ENCODE measurements at places on chromosomes 1 and 21. TPM values are rescaled to one million over a fixed set of nuclear protein-coding genes. Genes with fewer than 3 reads are reported as not detected.

DNA sequence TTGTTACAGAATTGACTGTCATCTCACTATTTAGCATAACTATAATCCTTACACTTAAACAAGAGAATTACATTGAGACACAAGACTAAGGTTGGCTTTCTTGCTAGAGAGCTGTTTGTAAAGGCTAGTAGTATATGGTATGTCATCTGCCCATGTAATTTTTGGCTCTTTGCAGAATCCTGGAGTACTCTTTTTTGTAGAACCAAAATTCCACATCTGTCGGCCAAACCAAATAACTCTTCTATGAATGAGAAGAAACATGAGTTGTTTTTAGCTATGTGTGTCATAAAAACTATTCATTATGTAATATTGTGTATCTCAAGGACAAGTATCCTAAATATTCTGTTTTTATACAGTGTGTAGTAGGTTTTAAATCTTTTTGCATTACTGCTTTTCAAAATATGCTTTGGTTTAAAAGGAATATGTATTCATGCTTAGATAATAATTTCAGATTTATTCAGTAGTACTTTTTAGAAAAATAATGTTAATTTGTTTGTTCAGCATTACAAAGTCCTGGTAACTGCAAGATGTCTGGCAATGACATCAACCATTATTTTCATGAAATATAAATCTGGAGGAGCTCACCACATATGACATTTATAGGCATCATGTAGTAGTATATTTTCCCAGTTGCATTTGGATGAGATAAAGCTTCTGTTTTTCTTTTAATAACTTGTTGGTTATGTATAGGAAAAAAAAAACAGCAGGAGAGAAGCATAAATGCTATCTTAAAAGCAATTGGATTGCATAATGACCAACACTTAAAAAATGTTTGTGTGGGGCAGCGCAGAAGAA is 159.8 kb downstream of the HS2ST1 start:
- DNase-seq: peak; percentile 66

GRCh38 chr1:217138173-217138765 is 415.0 kb upstream of the ESRRG start:
- DNase-seq: no peak

DNA sequence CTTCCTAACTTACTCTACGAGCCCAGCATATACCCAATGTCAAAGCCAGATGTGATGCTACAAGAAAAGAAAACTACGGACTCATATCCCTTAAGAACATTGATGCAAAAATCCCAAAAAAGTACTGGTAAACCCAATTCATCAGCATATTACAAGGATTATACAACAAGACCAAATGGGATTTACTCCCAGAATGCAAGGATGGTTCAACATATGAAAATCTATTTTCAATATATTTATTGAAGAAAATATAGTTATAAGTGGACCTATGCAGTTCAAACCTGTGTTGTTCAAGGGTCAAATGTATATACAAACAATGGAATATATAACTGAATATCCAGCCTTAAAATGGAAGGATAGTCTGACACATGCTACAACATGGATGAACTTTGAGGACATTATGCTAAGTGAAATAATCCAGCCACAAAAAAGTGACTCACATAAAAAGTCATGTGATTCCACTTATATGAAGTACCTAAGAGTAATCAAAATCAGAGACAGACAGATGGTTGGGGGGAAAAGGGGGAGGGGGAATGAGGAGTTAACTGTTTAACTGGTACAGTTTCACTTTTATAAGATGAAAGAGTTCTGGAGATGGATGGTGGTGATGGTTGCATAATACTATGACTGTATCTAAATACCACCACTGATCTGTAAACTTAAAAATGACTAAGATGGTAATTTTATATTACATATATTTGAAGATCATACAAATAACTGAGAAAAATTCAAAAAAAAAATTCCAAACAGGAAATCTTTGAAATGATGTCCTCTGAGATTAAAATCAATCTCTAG is 3.7 kb upstream of the KLF18 start:
- DNase-seq: no peak

DNA sequence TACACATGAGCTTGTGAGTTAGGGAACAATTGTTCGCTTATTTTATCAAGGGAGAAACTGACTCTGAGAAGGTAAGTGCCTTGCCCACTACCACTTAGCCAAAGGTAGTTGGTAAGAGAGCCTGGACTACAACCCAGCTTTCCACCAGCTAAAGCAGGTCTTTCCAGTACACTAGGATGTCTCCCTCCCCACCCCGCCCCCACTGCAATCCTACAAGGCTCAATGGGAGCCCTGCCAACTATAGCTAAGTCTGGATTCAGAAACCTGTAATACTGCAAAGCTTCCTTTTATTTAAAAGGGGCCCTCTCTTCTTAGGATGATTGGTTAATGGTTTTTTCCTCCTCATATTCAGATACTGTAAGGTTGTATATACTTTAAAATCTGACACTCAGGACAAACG is 102.0 kb upstream of the C8B start:
- DNase-seq: peak; percentile 6

GRCh38 chr1:41025979-41026819 is 4.7 kb upstream of the SLFNL1 start:
- no peak for DNase-seq

DNA sequence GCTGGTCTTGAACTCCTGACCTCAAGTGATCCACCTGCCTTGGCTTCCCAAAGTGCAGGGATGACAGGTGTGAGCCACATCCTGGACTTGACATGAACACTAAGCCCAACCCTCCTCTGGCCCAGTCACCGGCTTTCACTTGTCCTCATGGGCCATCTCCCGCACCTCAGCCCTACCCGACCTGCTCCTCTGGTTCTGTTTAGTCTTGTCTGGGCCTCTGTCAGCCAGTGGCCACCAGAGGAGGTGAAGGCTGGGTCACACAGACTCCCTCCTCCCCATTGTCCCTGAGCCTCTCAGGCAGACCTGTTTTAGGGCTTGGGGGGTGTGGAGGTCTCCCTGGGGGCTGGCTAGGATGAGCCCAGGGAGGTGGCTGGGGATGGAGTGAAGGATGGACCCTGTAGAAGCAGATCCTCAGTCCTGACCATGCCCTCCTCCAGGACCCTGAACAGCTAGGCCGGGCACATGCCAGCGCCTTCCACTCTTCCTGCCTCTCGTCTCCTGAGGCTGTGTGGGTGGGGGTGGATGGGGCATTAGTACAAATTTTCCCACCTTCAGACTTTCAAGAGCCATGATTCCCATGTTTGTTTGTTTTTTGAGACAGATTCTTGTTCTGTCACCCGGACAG is 26.1 kb upstream of the UMODL1 start:
- DNase-seq: no peak

DNA sequence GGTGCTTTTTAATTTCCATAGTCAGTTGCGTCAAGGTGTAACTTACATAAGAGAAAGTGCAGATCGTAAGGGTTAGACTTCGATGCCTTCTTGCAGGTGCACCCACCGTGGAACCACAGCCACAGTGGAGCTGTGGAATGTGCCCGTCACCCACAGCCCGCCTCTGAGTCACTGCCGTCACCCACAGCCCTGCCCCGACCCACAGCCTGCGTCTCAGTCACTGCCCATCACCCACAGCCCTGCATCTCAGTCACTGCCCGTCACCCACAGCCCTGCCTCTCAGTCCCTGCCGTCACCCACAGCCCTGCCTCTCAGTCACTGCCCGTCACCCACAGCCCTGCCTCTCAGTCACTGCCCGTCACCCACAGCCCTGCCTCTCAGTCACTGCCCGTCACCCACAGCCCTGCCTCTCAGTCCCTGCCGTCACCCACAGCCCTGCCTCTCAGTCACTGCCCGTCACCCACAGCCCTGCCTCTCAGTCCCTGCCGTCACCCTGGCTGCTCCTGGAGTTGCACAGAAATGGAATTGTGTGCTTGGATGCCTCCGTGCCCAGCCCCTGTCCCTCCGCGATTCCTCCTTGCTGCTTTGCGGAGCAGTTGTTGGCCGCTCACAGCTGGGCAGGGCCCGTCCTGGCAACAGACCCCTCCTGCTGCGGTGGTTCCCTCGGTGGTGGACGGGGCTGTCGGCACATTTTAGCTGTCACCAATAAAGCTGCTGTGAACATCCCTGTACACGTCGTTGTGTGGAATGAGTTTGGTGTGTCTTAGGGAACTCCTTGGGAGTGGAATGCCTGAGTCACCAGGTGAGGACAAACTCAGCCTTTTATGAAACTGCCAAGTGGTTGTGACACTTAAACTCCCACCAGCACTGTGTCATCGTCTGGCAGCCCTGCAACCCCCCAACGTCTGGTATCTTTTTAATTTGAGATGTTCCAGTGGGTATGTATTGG is 44.9 kb upstream of the COL6A2 start:
- peak; percentile 60 for DNase-seq

GRCh38 chr1:91498498-91499245 is 2.0 kb upstream of the CDC7 start:
- DNase-seq: no peak

DNA sequence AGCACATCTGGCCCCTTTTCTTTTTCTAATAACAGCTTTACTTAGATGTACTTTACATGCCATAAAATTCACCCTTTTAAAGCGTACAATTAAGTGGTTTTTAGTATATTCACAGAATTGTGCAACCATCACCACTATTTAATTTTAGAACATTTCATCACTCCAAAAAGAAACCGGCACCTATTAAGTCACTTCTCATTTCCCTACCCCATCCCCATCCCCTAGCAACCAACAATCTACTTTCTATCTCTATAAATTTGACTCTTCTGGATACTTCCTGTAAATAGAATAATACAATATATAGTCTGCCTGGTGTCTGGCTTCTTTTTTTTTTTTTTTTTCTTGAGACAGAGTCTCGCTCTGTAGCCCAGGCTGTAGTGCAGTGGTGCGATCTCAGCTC is 59.5 kb upstream of the ENAH start:
- DNase-seq: peak; percentile 42

DNA sequence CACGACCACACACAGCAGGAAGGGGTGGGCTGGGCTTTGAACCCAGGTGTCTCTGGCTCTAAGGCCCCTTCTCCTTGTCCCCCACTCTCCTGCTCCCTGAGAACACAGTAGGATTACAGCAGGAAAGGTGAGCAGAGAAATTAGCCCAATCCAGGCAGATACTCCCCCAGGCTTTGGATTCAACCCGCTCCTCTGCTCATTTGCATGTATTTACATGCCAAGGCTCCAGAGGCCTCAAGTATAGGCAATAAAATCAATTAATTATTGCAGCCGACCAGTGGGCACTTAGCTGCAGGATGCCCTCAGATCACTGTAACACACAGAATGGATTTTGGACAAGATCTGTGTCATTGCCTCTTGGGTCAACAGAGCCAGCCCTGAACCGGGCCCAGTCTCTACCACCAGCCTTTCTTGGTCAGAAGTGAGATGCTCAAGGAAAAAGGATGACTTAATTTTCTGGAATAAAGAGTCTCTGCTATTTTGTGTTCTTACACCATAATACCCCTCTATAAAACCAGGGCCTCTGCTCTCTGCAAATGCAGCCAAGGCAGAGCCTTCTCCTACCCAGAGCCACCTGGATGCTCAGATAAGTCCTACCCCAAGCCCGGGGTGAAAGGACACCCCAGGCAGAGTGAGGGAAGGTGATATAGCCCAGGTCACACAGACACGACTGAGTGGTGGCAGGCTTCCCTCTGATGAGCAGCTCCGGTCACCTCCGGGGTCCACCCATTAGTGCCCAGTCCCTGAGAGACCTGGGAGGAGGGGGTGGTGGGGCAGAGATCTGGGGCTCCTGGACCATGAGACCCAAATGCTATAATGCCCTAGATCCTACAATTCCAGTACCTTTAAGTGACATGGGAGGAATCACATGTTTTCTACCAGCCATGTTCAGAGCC is 28.9 kb downstream of the MATN1 start:
- no peak for DNase-seq

DNA sequence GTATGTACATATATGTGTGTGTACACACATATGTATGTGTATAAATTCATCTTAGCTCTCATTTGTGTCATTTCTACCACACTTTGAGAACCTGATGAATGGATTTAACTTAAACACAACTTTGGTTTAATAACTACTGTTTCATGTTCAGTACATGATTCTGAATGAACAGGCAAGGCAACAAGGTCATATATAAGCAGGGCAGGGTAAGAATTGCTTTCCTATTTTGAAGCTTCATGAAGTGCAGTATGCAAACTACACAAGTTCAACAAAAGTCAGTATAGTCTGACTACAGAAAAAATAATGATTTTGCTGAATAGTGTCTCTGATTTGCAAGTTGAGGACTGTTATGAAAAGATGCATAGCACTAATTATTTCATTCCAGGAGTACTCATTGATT is 127.6 kb downstream of the KCNK2 start:
- DNase-seq: no peak

DNA sequence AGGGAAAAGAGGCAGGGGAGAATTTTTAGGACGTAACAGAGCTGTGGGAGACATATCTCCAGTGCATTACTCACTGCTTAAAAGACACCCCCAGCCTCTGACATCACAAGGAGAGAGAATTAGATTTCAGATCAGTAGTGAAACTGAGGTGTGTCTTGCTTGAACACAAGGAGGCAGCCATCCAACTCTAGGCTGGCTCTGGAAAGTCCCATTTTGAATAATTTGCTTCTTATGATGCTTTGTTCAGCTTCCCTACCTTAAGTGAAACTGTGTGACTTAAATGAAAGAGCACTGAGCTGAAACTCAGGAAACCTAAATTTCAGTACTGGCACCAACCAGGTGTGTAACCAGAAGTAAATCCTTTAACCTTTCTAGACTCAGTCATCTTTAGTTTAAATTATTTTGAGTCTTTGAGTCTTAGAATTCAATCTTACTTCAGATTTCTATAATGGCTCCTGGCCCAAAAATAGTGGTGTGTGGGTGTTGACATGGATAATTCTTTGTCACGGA is 251.6 kb upstream of the SGIP1 start:
- DNase-seq: peak; percentile 94

DNA sequence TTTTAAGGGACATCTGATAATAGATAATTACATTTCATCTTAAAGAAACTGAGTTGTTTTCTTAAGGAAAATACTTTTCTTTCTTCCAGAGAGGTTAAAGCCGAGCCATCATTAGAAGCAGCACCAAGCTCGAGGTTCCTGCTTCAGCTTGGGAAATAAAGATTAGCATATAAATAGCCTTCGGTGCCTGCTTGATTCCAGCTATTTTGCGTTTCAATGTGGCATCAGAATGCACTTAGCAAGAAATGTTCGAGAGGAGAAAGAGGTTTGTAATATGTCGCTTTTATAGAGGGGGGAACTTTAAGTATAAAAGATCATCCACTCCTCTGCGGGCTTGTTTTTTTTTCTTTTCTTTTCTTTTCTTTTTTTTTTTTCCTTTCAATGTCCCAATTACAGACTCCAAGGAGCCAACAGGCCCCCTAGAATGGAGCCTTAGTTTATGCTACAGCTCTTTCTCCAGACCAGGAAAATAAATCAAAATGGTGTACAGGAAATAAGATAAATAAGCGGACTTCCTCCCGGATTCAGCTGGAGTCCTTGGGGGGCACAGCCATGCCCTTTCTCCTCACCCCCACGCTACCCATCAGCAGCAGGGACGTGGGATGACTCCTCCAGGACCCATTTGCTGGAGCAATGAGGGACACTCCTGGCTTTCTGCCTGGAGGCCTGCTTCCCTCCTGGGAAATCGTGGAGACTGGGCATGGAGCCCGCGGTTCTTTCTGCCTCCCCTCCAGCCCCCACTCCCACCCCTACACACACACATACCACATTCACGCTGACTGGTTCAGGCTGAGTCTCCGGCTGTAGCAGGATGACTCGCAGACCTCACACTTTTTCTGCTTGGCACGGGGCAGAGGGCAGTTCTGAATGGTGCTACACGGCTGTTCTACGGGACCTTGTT is 131.6 kb downstream of the RRAGC start:
- DNase-seq: peak; percentile 70

PTAFR gene
- 0.65 TPM for total RNA-seq

ZRANB2 gene
- 49.3 TPM for total RNA-seq

FCRL5 gene
- not detected for total RNA-seq

CDA gene
- not detected for total RNA-seq

MACO1 gene
- 17.3 TPM for total RNA-seq

OR6K3 gene
- total RNA-seq: not detected

HSD3B2 gene
- not detected for total RNA-seq

NUF2 gene
- 1.2 TPM for total RNA-seq

C4BPA gene
- total RNA-seq: not detected

RGS8 gene
- not detected for total RNA-seq
